ENCODE measurements at places on chromosomes 3 and 15.

DNA sequence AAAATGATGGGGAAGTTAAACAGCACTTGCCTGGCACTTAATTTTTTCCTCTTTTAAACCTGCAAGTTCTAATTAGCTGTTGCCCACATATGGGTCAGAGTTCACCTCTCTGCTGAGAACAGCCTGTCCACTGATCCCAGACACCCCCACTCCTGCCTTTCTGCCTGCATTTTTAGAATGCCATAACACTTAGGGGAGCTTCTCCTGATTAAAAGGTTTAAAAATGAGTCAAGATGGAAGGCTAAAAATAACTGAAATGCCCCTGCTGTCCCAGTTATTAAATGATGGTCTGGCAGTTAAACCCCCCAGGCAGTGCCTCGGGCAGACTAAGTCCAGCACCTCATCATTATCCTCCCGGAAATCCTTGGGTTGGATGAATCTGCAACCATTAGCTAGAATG is 913.6 kb upstream of the ARPP21 start:
- no peak for DNase-seq

DNA sequence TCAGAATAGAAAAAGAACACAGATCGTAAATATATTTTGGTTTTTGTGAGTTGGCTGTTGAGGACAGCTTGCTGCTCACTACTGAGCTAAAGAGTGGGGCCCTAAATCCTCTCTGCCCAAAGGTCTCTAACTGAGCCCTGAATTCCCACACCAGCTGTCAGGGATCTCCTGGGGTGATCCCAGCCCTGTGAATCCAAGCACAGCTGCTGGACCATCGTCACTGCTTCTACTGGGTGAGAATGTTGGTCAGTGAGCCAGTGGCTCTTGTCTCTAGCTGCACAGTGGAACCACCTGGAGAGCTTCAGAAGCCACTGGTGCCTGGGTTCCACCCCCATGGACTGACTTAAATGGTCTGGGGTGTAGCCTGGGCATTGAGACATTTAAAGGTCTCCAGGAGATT is 90.5 kb upstream of the IL12A start:
- no peak for DNase-seq

GRCh38 chr15:49189631-49190030 is 19.6 kb downstream of the GALK2 start:
- DNase-seq: no peak

DNA sequence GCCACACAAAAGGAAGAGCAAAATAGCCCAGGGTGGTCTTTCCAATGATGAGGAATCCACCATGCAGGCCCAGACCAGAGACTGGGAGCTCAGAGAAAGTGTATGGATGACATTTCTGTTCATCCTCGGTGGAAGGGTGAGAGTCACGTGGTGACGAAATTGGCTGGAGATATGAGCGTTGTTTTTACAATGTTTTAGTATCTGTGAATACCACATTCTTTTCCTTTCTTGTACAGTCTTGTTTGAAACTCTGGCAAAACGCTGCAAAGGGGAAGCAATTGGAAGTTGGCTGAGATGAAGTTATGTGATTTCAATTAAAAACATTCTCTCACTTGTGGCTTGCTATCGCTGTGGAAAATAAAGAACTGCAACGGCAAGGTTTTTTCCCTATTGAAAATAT is 137.5 kb downstream of the MAGI1 start:
- DNase-seq: no peak

DNA sequence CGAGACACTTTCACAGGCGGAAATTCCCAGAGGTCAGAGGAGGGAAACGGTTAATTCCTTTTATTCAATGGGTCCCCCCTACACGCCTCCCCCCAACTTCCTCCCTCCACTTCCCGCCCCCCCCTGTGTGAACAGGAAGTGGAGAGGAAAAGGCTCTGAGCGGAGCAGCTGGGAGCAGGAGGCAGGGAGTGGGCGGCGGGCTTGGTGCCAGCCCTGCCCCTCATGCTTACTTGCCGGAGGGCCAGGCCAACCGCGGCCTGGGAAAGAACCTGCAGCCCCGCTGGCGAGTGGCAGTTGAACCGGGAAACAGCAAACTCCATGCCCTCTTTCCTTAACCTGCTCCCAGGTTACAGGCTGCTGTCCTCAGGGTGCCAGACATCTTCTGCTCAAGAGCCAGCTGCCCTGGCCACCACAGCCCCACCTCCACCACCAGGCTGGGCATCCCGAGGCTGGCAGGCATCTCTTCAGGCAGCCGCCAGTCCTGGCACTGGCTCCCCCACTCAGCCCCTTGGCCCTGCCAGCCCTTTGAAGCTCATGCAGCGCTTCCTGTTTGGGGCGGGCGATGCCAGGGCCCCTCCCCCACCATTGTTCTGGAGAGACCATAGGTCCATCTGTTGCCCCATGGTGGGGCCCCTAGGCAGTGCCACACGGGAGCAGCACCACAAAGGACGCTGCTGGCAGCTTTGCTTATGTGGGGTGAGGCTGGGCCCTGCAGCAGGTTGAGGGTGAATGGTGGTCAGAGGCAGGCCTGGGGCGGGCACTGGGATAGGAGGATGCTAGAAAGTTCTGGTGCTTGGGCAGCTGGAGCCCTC is 12.9 kb downstream of the VPS18 start:
- DNase-seq: no peak

GRCh38 chr3:58260261-58260731 is 22.7 kb downstream of the ABHD6 start:
- DNase-seq: no peak

- DNase-seq: no peak
These were observed 27.4 kb downstream of the SEC22A start for GRCh38 chr3:123229145-123229544.

- no peak for DNase-seq
These were observed 258.9 kb downstream of the PDZRN3 start for GRCh38 chr3:73365756-73366397.

- DNase-seq: no peak
These were observed 155.0 kb upstream of the HES1 start for GRCh38 chr3:193980905-193981304.

GRCh38 chr15:90343302-90343790 is 8.7 kb upstream of the ZNF774 start:
- DNase-seq: no peak

DNA sequence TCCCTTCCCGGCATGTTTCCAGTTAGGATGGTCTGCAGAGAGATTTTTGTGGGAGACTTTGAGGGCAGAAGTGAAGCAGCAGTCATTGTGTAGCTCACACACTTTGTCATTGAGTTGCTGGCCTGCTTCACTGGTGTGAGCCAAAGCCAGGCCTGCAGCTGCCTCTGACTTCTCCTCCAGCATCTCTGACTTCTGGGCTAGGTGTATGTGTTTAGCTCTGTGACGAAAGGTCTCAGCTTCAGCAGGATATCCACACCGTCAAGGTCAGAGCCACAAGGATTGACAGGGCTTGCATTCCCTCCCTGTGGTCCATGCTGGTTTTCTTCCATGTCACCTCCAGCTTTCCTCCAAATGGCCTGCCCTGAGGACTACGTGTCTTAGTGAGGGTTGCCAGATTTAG is 57.1 kb upstream of the OSBPL11 start:
- DNase-seq: no peak

GRCh38 chr3:37897763-37898162 is 36.1 kb downstream of the CTDSPL start:
- no peak for DNase-seq

GRCh38 chr3:145815707-145816413 is 345.1 kb downstream of the PLOD2 start:
- no peak for DNase-seq

- no peak for DNase-seq
These were observed 286.6 kb downstream of the PTPRG start for GRCh38 chr3:61847784-61848462.

DNA sequence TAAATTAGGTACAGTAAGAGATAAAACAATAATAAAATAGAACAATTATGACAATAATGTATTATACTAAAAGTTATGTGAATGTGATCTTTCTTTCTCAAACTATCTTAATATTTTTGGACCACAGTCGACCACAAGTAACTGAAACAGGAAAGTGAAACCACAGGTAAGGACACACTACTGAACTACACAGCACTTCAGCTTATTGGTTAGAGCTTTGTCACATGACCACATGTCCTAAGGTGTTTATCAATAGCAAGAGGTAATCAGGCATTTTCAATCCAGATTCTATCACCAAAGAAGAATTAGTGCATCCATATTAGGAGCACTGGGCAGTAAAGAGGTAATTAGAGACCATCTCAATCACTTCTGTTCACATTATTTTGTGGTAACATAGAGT is 392.8 kb downstream of the RSL24D1 start:
- no peak for DNase-seq

DNA sequence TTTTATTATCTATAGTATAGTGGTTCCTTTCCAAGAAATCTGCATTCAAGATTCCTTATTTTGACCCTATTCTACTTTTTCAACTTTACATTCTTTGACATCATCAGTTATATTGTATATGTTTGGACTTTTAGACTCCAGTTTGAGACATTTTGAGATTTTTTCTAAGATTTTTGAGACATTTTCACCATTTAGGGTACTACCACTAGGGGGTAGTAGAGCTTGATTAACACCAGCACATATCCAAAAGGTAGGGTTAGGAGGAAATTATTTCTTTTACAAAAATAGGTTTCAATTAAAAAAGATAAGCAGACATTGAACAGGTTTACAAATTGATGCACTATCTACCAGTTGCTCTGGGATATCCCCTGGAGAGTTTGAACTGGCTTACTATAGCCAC is 262.5 kb downstream of the SCAPER start:
- DNase-seq: no peak

GRCh38 chr3:71189480-71189879 is 394.0 kb downstream of the FOXP1 start:
- no peak for DNase-seq

DNA sequence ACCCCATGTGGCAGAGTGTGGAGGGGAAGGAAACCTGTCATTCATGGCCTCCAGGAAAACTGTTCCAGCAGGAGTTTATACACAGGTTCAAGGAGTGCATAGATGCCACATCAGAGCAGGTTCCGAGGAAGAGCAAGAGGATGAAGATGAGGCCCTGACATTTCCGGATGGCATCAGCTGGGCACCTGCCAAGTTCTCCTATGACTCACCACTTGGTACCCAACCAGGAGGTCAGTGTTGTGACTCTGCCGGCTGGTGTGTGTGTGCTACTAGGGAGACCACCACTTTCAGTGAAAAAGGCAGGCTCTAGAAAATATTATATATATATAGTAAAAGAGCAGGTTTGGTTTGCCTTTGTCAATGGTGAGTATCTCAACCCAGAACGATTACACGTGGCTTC is 69.3 kb downstream of the NTRK3 start:
- DNase-seq: no peak

GRCh38 chr15:101373577-101373976 is 78.5 kb upstream of the SNRPA1 start:
- no peak for DNase-seq

DNA sequence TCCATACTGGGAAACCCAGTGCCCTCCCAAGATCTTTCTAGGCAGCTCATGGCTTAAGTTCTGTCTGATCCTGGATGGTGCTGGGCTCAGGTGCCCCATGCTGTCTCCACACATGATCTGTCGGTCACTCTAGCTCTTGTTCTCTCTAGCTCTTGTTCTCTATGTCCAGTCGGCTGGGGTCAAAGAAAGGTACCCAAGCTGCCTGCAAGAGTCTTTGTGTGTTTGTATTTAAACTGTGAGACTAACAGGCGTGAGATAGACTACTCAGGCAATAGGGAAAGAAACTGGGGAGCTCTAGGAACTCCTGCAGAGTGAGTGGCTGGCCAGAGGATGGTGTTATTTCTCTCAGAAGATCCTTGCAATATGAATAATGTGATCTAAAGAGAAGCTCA is 40.2 kb downstream of the GPR156 start:
- DNase-seq: no peak

- no peak for DNase-seq
These were observed 102.6 kb upstream of the BNIP2 start for GRCh38 chr15:59791755-59792154.

- peak; percentile 38 for DNase-seq
These were observed 27.0 kb upstream of the POLG start for GRCh38 chr15:89361451-89362202.

DNA sequence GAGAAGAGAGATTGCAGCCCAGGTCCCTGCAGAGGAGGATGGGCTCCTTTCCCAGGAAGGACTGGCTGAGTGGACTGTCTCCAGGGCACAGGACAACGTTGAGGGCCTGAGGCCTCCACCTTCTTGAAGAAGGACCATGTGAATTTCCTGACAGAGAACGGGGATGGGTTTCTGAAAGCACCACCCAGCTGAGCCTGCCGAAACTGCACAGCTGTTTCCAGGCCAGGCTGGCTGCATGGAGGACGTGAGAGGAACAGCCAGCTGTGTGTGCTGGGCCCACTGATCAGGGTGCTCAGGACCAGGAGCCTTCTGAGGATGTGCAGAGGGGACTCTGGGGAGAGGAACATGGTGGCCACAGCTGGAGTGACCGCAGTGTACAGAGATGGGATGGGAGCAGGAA is 39.2 kb downstream of the HMCES start:
- DNase-seq: no peak

DNA sequence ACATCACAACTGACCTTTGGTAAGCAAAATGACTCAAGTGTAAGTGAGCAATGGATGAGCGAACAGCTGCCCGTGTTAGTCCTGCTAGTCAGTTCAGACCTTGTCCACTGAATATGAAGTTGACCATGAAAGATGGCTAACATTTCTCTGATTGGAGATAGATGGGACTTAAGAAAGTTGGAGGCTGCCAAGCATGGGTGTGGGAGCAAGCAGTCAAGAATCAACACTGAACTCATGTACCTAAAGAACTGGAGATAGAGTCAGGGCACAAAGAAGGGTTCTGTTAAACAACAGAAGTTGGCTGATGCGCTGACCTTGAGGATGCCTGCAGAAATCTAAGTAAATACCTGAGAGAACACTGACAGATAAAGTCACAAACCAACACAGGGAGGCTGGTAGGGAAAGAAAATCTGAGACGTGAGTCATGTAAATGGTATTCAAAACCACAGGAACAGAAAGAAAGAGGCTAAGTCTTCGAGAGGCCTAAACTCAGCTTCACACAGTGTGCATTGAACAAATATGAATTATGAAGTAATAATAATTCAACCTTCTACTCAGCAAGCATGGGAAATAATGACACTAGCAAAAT is 30.7 kb upstream of the ANPEP start:
- DNase-seq: no peak

- no peak for DNase-seq
These were observed 289.2 kb downstream of the ROBO2 start for GRCh38 chr3:77329116-77329515.

All from stimulated activated CD4-positive, alpha-beta T cell treated with anti-CD3 and anti-CD28 coated beads, Interleukin-1b, Interleukin-23, amount 100 ng/mL, for 1 hour (primary cell).